ENCODE measurements at places on chromosomes 12 and 14.

- no peak for DNase-seq
Measured at GRCh38 chr12:22562036-22563028, 18.0 kb upstream of the C2CD5 start.

- DNase-seq: no peak
Measured at GRCh38 chr12:10160617-10161385, 11.1 kb downstream of the OLR1 start.

DNA sequence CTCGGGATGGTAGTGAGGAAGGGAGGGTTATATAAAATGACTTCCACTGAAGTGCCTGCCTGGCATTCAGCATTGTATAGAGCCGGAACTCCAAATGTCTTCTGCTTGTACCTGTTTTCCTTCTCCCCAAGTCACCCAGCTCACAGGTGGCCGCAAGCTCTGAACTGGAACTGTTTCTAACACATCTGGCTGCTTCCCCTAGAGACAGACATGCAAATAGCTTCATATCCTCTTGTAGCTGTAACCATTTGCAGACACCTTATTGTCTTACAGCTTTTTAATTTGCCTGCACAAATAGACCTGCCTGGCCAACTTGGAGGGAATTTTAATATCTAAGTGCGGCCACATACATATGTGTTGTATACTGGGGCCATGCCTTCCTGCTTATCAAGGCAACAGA, 126.0 kb downstream of the CHST11 start:
- no peak for DNase-seq

DNA sequence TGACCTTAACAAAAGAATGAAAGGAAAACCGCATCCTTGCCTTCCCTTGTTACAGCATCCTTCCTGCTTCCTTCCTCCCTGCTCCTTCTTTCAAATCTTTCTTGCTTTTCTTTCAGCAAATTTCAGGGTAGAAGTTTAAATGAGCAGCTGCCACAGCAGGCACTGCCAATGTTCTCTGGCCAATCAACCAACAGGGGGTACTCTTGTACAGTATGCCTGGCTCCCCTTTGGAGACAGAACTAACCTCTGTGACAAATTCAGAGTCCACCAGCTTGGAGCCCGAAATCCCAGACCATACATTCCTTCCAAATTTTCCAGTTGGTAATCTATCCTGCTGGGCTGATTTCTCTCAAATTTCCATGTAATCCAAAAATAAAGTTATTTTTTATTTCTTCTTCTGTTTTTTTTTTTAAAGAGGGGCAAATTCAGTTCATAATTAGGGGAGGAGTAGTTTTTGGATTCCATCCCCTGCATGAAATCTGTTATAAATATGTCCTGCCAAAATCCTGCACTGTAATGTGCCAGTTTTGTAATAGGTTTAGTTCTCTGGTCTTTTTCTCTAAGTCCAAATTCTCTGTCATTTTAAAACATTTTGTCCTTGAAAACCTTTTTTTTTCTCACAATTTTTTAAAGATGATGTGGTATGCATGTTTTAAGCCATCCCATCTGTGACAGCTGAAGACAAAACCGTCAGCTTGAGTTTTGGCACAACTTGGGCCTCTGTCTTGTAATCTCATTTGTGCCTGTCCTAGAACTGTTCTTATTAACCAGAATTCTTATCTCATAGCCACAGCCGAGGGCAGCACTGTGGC, 610.0 kb upstream of the LMO3 start:
- DNase-seq: no peak

GRCh38 chr12:79850610-79851299, 84.1 kb downstream of the PPP1R12A start:
- no peak for DNase-seq

- no peak for DNase-seq
Measured at GRCh38 chr12:64894827-64895475, 70.5 kb downstream of the TBC1D30 start.

DNA sequence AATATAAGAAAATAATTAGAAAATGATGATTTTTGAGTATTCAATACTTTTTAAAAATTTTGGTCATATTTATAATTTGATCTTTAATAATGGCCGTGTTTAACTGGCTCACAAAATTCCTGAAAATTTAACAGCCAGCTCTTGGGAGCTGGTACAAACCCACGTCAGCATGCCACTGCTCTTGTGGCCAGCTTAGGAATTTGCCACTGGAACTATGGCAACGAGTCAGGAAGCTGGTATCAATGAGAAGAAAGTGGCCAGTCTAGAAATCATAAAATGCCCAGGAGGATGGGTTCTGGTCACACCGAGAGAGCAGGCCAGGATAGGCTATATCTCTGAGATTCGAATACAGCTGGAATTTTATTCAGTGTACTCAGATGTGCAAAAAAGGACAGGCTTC, 72.2 kb upstream of the PLEKHG3 start:
- no peak for DNase-seq

DNA sequence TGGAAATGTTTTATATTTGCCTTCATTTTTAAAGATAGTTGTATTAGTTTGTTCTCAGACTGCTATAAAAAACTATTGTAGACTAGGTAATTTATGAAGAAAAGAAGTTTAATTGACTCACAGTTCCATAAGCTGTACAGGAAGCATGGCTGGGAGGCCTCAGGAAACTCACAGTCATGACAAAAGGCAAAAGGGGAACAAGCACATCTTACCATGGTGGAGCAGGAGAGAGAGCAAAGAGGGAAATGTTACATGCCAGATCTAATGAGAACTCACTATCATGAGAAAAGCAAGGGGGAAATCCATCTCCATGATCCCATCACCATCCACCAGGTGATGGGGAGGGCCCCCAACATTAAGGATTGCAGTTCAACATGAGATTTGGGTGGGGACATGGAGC, 35.5 kb upstream of the UNC79 start:
- DNase-seq: no peak

- no peak for DNase-seq
Measured at GRCh38 chr12:96186607-96187301, 7.4 kb upstream of the ELK3 start.

DNA sequence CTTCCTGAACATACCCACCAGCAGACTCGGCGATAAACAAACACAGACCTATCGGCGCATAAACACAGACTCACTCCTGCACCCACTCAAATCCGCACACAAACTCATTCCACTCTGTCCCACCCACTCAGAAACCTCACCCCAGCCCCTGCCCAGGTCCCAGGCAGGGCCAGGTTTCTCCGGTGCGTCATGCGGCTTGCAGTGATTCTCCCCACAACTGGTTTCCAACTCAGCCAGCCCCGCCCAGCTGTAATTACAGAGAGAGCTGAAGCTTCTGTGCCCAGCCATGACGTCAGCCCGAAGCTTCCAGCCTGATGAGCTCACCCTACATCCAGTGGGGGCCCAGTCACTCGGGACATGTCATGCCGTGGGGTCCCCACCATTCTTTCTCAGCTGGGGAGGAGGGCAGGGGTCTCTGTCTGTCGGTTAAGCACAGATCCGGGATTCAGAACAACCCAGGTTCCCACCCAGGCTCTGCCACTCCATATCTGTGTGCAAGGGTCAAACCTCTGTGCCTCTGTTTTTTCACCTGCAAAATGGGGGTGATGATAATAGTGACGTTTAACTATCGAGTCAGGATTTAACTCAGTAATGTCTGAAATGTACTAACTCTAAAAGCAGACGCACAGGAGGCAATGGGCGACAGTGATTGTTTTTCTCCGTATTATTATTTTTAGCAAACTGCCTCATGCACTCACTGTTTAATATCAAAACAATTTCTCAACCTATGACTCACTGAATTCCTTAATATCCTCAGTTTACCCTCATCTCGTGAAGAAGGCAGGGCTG, 2.3 kb upstream of the HSPB8 start:
- peak; percentile 82 for DNase-seq

GRCh38 chr12:93699271-93700145, 22.3 kb downstream of the CRADD start:
- DNase-seq: no peak

DNA sequence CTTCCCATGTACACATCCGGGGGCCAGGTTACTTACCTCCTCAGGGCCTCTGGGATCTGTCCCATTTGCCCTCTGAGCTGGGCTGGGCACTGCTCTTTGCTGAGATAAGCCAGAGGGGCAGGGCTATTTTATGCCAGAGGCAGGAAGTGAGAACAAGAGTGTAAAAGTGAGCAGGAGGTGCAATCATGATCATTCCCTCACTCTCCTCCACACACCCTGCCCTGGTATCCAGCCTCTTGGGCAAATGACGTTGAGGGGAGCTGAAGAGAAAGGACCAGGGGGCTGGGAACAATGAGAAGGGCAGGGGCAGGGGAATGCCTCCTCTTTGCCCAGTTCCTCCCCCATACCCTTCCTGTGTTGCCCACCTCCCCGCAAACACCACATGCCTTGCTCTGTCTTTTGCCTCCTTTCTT, 4.2 kb downstream of the LPAR5 start:
- no peak for DNase-seq

DNA sequence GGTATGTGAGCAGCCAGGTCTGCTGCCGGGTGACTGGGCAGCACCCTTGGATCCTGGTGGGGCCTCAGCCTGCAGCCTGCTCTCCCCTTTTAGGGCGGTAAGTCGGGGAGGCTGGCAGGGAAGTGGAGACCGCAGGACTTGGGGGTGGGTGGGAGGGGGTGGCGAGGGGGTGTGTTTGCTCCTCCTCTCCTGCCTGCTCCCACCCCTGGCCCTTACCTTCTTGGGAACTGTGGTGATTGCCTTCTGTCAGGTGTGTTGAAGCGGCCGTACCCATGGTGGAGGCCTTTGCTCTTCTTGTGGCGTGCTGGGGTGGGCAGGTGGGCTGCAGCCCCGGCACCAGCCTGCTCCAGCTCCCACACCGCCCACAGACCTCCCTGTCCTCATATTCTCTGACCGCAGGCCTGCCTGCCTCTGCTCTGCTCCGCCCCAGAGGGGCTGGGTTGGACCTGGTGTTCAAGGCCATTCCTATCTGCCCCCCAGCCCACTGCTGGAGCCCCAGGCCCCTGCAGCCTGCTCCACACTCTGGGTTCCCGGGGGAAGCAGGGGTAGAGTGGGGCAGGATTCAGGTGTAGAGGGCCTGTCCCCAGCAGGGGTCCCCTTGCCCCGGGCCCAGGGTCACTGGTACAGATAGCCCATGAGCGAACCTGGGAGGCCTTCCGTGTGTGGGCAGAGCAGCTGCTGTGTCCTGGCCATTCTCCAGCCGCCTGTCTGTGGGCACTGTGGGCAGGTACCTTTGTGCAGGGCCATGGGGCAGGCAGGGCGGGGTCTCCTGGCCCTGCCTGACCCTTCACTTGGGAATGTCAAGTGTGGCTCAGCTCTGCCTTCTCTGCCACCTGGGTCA, 5.2 kb downstream of the TEDC1 start:
- no peak for DNase-seq

GRCh38 chr12:115572440-115572839, 705.1 kb downstream of the MED13L start:
- no peak for DNase-seq

GRCh38 chr14:70779667-70780066, 29.6 kb downstream of the MAP3K9 start:
- DNase-seq: no peak

- DNase-seq: no peak
Measured at GRCh38 chr14:86604561-86604960, 1074.6 kb downstream of the FLRT2 start.

DNA sequence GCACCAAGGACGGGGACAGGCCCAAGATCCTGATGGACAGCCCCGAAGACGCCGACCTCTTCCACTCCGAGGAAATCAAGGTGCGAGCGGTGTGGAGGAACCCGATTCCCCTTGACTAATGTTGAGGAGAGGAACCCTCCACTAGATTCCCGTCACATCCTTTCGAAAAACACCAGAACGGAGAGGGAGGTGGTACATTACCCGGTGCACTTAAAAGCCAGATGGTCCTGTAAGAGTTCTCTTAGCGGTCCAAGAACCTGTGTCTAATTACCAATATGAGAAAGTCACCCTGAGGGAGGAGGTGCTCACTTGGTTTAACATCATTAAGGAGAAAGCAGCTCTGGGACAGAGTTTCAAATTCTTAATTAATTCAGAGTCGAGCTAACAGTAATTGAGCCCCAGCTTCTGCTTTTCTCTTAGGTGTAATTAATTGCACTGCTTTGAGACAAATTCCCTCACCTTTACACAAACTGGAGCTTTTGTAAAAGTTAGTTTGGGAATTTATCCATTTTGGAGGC, 450 bp downstream of the PRKAB1 start:
- no peak for DNase-seq

DNA sequence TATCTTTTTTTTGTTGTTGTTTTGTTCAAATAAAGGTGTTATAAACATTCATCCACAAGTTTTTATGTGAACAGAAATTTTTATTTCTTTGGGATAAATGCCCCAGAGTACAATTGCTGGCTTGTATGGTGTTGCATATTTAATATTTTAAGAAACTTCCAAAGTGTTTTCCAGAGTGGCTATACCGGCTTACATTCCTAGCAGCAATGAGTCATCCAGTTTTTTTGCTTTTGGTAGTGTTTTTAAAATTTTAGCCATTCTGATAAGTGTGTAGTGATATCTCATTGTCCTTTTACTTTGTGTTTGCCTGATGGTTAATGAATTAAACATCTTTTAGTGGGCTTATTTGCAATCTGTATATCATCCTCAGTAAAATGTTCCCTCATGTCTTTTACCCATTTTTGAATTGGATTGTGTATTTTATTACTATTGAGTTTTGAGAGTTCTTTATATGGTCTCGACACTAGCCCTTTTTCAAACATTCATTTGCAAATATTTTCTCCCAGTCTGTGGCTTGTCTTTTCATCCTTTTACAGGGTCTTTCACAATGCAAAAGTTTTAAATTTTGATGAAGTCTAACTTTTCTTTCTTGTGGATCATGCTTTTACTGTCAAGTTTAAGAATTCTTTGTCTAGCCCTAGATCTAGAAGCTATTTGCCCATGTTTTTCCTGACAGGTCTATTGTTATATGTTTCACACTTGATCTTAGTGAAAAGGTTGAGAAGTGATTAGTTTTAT, 29.5 kb downstream of the PPP4R4 start:
- no peak for DNase-seq

DNA sequence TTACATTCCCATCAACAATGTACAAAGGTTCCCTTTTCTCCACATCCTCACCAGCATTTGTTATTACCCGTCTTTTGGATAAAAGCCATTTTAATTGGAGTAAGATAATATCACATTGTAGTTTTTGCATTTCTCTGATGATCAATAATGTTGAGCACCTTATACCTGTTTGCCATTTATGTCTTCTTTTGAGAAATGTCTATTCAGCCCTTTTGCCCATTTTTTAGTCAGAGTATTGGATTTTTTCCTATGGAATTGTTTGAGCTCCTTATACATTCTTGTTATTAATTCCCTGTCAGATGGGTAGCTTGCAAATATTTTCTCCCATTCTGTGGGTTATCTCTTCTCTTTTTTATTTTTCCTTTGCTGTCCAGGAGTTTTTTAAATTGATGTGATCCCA, 10.7 kb upstream of the OR8S1 start:
- DNase-seq: no peak

DNA sequence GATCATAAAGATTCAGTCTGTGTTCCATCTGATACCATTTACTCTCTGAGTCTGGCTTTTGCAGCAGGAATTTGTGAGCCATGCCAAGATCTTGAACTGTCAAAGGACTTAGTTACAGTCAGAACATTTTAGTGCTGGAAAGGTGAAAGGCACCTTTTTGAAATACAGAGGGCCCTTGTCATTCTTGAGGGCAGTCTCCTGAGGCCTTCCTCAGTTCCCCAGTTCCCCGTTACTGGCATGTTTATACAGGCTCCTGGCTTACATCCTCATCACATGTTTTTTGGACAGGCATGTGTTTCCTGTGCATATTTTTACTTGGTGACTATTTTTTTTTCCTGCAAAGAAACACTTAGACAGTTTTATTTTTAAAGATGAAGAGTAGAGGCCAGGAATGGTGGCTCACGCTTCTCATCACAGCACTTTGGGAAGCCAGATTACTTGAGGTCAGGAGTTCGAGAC, 21.0 kb downstream of the CFAP54 start:
- DNase-seq: no peak

GRCh38 chr12:4451694-4452093, 6.1 kb upstream of the FGF6 start:
- DNase-seq: no peak

GRCh38 chr12:50615907-50616296, 111.1 kb downstream of the DIP2B start:
- DNase-seq: no peak

Data from tibial nerve (tissue), 4 donors.